ENCODE measurements at places on chromosomes 7 and 10. TPM values are rescaled to one million over a fixed set of nuclear protein-coding genes. Genes with fewer than 3 reads are reported as not detected.

Gene FAM13C
- not detected for total RNA-seq

Gene EPO
- not detected for total RNA-seq

Gene LAMB1
- not detected for total RNA-seq

Gene SMC3
- total RNA-seq, result 55.2 TPM

- no peak for DNase-seq
These were observed 121.9 kb downstream of the PLPP4 start for GRCh38 chr10:120578890-120579289.

DNA sequence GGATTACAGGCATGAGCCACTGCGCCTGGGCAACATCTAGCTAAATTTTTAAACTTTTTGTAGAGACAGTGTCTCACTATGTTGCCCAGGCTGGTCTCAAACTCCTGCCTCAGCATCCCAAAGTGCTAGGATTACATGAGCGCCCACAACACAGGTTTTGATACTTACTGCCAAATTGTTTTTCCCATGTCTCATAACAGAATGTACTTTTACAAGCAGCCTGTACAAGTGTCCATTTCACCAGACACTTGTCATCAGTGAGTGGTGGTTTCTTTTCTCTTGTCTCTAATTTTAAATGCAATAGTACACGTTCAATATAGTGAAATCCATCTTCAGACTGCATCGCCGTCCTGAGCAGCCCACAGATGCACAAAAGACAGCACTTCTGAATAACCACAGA, 116.4 kb upstream of the LYZL2 start:
- DNase-seq, result no peak

DNA sequence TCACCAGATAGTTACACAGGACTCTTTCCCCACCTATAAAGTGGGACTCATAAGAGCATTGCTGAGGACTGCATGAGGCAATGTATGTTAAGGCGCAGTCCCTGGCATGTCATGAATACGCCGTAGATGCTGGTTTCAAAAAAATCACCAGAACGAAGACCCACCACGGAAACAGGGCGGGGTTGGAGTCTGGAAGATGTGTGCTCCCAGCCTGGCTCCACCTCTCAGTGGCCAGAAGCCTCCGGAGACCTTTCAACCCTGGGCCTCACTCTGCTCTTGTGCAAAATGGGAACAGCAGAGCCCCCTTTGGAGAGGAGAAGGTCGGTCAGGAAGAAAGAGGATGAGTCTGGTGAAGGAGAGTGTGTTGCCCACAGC, 12.4 kb upstream of the ZMIZ1 start:
- no peak for DNase-seq
